ENCODE measurements at places on chromosomes 6 and 20. TPM values are rescaled to one million over a fixed set of nuclear protein-coding genes. Genes with fewer than 3 reads are reported as not detected.

The THBS2 gene
- polyA plus RNA-seq: 0.08 TPM

The WFDC12 gene
- not detected for polyA plus RNA-seq

The PLEKHG1 gene
- 40.2 TPM for polyA plus RNA-seq

The CCDC170 gene
- not detected for polyA plus RNA-seq

The LTB gene
- 2,767 TPM for polyA plus RNA-seq

The SLC12A5 gene
- 0.11 TPM for polyA plus RNA-seq

The DEF6 gene
- 122 TPM for polyA plus RNA-seq

The SENP6 gene
- polyA plus RNA-seq: 63.6 TPM

The MAPK13 gene
- polyA plus RNA-seq: 47.1 TPM

The SLC13A3 gene
- not detected for polyA plus RNA-seq

The SLC17A2 gene
- not detected for polyA plus RNA-seq

The PTCRA gene
- 1.0 TPM for polyA plus RNA-seq

The PSMF1 gene
- polyA plus RNA-seq: 163 TPM

The SLC24A3 gene
- not detected for polyA plus RNA-seq

The SUPT3H gene
- 8.5 TPM for polyA plus RNA-seq

The BEND6 gene
- not detected for polyA plus RNA-seq

The HEY2 gene
- polyA plus RNA-seq: 0.30 TPM

The RUNX2 gene
- 2.9 TPM for polyA plus RNA-seq

The MCCD1 gene
- not detected for polyA plus RNA-seq

The VGLL2 gene
- not detected for polyA plus RNA-seq

The KHDC1L gene
- polyA plus RNA-seq: not detected

The CHRNA4 gene
- polyA plus RNA-seq: not detected

The LY6G6F gene
- 0.95 TPM for polyA plus RNA-seq

The CFB gene
- not detected for polyA plus RNA-seq

The MAP7 gene
- 4.0 TPM for polyA plus RNA-seq

The MACROD2 gene
- polyA plus RNA-seq: 1.3 TPM

The C6orf141 gene
- polyA plus RNA-seq: not detected

The PACSIN1 gene
- not detected for polyA plus RNA-seq

The COL21A1 gene
- polyA plus RNA-seq: not detected

The TFB1M gene
- 13.3 TPM for polyA plus RNA-seq

All from IgD-negative memory B cell (primary cell).